HAP-1 (cell line): ENCODE measurements at places on chromosomes 6 and 20.

DNA sequence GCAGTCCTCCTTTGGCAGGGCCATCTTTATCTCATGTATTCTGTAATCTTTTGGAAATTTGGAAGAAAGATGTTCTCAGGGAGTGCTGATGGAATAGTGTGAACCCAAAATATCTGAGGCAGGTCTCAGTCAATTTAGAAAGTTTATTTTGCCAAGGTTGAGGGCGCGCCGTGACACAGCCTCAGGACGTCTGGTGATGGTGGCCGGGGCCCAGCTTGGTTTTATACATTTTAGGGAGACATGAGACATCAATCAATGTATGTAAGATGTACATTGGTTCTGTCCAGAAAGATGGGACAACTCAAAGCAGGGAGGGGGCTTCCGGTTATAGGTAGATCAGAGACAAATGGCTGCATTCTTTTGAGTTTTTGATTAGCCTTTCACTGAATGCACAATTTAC lies 89.8 kb downstream of the ERMARD start:
- no peak for DNase-seq

GRCh38 chr20:57843941-57844625 lies 134.3 kb upstream of the PMEPA1 start:
- DNase-seq: no peak

DNA sequence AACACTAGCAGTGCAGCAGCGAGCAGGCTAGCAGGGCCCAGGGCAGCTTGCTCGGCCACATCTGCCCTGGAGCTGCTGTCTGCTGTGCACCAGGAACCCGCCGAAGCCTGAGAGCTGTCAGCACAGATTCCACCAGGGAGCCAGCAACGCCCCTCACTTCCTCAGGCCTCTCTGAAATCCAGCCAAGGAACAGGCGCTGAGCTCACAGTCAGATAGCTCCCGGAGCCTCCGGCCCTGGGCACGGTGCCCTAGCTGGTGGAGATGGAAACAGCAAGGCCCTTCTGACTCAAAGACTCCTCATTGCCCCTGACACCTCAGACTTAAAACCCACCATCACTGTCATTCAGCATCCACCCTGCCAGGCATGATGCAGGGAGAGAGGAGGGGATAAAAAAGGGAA lies 839.4 kb downstream of the MAFB start:
- no peak for DNase-seq

GRCh38 chr6:133637874-133638273 lies 251.0 kb upstream of the TCF21 start:
- no peak for DNase-seq

DNA sequence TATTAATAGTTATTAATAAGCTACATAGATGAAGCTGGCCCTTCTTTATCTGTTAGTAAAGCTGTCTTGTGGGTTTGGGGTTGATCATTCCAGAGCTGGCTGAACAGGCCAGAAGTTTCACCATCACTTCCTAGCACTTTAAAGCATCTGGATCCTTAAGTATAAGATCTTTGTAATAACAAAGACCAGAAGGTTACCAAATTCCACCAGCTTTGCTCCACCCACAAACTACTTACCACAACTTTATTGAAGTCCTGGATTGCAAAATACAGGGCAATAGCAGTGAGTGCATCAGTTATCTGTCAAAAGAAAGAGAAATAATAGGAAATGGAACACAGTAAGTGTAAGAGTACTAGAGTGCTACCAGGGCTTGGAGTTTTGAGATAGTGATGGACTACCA lies 33.0 kb downstream of the PIGU start:
- DNase-seq: no peak

- DNase-seq: no peak
Measured at GRCh38 chr6:12034837-12035236, 22.7 kb downstream of the HIVEP1 start.

GRCh38 chr6:49915035-49915434 lies 48.7 kb upstream of the CRISP1 start:
- no peak for DNase-seq

DNA sequence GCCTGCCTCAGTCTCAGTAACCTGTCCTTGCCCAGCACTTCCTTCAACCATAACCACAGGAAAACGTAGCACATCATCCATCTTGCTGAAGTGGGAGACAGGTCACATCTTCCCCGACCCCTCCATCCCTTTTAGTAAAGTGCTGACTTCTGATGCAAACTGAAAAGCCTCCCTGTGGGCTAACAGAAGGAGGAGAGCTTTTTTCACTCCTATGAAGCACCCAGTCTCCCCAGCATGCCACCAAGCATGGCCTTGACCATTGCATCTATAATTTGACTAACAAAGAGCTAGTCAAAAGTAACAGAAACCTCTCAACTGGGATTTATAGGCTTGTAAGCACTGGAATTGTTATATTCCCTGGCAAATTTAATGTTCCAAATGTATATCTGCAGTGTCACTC lies 288.9 kb upstream of the IRAK1BP1 start:
- no peak for DNase-seq

DNA sequence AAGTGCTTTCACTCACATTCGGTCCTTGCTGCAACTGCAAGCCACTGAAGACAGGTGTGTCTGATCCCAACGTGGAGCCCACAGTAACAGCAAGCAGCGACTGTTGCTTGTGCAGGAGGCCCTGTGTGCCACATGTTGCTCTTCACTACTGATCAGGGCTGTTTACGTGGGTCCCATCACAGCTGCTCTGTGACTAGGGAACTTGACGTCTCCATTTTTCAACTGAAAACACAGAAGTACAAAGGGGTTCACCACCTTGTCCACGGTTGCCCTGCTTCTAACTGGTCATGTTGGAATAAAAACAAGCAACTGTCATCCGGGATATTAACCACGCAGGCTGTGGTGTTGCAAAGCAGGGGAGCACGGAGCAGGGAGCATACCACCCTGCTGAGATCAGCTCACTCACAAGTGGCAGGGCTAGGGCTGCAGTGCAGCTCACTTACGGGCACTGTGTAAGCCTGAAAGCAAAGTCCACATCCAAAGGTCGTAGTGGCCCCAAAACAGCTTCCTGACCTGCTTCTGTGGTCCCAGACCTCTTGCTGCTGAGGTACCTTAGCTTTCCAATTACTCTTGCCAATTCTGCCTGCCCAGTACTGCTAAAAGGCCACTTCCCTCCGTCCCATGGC lies 105.8 kb upstream of the DUSP22 start:
- DNase-seq: no peak

- no peak for DNase-seq
Measured at GRCh38 chr6:17179530-17180073, 77.8 kb downstream of the STMND1 start.

- no peak for DNase-seq
Measured at GRCh38 chr6:24549674-24550353, 55.0 kb downstream of the ALDH5A1 start.

DNA sequence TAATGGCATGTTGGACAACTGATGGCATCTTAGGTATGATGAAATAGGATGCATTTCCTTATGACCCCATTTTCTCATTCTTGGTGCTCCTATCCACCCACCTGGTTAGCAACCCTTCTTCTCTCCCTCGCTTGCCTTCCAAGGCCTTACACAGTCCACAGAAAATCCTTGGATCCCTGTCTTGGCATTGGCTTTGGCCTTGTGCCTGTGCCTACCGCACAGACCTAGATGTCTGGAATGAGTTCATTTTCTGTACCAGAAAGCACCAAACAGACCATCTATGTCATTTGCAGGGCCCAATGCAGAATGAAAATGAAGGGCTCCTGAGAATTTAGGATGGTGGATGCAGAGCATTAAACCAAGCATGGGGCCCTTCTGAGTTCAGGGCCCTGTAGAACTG lies 99.0 kb upstream of the LAMP5 start:
- DNase-seq: no peak

- DNase-seq: no peak
Measured at GRCh38 chr6:133833949-133834359, 55.0 kb upstream of the TCF21 start.

GRCh38 chr6:139308286-139308916 lies 16.6 kb upstream of the TXLNB start:
- no peak for DNase-seq

DNA sequence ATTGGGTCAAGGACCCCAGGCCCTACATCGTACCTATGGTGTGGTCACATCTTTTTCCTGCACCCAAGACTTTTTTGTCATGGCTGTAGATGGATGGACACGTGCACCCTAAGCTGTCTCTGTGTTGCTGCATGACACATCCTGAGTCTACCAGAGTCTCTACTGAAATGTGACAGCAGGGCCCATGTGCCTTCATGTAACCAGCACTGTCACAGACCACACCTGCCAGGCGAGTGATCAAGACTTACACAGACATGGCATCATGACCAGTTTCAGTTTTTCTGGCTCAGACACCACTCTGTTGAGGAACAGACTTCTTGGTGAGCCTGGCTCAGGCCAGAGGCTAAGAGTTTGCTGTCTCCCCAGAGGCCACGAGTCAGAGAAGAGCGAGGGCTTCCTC lies 7.6 kb downstream of the PRND start:
- no peak for DNase-seq

DNA sequence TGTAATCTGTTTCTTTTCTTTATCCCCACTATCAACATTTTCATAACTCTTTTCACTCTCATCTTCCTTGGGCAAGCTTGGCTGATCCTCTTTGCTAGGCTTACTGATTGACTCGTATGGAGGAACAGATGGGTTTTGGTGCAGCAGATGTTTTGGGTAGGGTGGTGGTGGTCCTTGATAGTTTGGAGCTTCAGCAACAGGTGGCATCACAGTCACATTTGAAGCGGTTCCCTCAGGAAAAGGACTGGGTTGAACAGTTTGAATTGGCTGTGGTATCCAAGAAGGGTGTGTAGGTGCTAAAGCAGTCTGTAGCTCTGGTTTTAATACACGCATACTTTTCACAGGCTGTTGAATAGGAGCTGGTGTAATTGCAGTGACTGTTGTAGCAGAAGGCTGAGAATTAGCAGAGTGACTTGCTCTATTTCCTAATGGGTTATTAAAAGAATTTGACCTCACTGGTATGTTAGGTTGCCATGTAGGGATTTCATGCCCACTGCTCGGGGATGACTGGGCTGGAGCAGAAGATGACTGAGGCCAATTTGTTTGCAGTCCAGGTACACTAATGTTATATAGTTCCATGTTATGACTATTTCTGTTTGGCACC lies 34.5 kb downstream of the LATS1 start:
- DNase-seq: no peak

GRCh38 chr6:31659649-31660380 lies 763 bp downstream of the C6orf47 start:
- DNase-seq: no peak

DNA sequence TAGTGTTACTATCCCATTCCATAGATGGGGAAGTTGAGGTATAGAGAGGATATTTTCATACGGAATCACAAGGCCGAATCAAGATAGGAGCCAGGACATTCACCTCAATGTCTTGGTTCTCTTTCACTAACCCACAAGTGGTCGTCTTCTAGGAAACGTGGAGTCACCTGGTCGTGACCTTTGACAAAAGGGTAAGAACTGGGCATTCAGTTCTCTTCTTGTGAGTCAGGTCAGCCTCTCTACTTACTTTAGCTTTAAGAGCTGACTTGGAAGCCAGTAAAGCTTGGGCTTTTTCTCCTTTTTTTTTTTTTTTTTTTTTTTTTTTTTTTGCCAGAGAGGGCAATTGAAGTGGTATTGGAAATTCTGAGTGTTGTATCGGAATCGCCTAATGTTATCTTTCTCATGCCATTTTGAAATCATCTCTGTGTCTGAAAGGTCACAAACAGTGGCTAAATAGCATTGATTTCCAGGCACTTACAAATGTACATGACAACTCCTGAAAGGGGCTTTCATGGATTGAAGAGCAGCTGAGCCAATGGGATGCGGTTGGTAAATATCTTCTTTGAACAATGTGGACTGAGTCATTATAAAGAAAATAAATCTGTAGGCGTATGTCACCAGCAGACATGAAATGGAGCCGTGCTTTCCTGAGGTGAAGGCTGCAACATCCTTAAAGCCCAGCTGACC lies 356.9 kb downstream of the KIF16B start:
- DNase-seq: no peak

- peak; percentile 49 for DNase-seq
Measured at GRCh38 chr6:29965873-29966601, 23.7 kb downstream of the HLA-A start.

DNA sequence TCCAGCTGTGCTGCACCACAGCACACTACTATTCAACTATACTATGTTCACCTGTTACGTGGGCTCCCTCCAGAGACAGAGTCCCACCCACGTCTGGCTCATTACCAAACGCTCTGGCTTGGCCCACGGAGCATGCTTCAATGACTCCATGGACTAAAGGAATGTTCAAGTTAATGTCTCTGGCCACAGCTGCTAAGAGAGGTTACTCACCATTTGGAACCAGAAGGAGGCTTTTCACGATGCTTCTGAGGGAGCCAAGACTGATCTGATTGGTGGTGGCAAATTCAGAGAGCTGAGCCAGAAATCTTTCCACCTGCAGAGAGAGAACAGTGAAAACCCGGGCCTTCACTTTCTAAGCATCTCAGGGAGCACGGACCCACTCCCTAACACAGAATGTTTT lies 15.6 kb downstream of the COMMD7 start:
- DNase-seq: no peak

DNA sequence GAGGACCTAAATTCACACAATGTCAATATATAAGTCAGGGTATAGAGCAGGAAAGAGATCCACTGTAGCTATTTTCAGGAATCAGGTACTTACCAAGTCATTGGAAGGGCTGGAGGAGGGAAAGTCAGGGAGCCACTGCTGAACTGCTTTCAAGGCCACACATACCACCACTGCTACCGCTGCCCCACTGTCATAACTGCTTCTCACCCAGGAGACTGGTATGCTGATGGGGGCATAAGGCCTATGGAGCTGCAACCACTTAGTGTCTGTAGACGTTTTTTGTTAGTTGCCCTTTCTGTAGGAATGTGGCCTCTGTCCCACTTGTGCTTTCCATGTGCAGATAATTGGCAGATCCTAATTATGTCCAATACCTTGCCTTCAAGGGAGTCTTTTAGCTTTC lies 5.4 kb downstream of the SMAP1 start:
- DNase-seq: no peak

DNA sequence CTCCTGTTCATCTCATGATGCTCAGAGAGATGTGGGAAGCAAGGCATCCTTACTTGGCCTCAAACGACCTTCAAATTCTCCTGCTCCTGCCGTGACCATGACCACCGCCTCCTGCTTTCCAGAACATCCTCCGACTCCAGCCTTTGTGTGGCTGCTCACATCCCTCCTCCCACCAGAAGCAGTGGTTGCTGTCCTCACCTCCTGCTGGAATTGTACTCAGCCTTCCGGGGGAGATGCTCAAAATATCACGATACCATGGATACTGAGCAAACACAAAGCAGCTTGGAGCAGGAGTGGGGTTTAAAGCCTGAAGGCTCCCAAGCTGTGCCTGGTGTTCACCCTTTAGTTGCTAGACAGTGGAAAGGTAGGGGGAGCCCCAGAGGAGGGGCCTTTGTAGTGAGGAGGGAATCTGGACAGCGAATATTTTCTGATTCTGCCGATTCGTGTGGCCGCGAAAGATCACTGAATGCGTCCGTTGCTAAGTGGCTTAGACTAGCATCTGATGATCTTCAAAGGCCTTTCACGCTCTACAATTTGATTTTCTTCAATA lies 9.3 kb upstream of the DUSP22 start:
- DNase-seq: no peak

DNA sequence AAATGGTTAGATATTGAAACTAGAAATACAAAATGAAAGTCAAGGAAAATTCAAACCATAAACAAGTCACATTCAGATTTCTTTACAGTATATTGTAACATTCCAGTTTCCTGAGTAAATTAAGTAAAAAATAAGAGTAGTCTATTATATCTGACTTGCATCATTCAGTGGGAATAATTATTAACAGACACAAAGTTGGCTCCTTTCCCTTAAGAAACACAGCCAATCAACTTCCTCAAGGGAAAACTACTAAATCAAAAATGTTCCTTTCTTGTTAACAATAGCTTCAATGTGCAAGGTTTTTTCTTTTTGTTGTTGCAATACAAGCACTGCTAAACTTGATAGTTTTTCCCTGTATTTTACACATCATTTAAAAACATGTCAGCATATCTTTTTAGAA lies 33.2 kb downstream of the DNAAF9 start:
- DNase-seq: no peak
